Fibroblast of lung (primary cell): ENCODE measurements at places on chromosomes 5 and 9. TPM values are rescaled to one million over a fixed set of nuclear protein-coding genes. Genes with fewer than 3 reads are reported as not detected.

LOX gene
- total RNA-seq = 33.4 and 81.9 TPM in 2 replicates

SLC2A6 gene
- 5.6 and 9.1 TPM in 2 replicates for total RNA-seq

TAF11L5 gene
- total RNA-seq = not detected in 2 replicates

KIF20A gene
- 1.8 and 23.8 TPM in 2 replicates for total RNA-seq

DND1 gene
- total RNA-seq = under 0.01 and 0.33 TPM in 2 replicates

DNA sequence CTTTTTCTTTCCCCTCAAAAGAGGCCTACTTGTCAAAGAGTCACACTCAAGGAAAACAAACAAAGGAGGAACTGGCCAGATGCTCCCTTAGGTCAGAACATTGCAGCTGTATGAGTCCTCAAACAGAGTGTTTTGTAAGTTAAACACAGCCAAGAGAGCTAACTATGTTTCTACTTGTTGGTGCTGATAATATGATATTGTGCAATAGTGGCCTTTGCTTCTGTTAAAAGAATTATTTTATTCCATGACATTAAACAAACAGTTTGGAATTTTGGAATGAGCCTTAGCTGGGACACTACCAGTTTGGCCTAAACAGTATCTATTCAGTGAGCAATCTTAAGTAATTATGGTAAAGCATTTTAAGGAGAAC, 56.0 kb upstream of the TPD52L3 start:
- peak; percentile 88 for DNase-seq

- peak; percentile 91 for DNase-seq
Measured at GRCh38 chr5:143201589-143201988, 201.9 kb downstream of the NR3C1 start.

- no peak for DNase-seq
Measured at GRCh38 chr5:8062521-8062920, 193.6 kb downstream of the MTRR start.

GRCh38 chr5:43530648-43531047, 15.7 kb upstream of the C5orf34 start:
- DNase-seq = no peak

- DNase-seq = no peak
Measured at GRCh38 chr5:1892685-1893445, 10.1 kb upstream of the IRX4 start.

- no peak for DNase-seq
Measured at GRCh38 chr5:107937204-107937603, 266.5 kb upstream of the EFNA5 start.

DNA sequence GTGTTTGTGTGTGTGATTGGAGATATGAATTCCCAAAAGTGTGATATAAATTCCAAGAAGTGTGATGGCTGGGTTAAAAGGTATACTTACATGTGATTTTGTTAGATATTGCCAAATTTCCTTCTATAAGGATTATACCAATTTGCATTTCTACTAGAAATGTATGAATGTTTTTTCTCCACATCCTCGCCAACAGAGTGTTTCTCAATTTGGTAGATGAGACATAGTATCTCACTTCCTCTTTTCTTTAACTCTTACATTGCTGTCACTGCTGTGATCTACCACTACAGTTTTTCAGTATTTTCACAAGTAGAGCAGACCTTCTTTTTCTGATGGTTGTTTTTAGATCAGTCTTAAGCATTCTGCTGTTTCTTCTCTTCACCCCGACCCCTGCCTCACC, 111.3 kb downstream of the FER start:
- DNase-seq = peak; percentile 5

- DNase-seq = no peak
Measured at GRCh38 chr9:137900584-137901310, 23.2 kb downstream of the CACNA1B start.

DNA sequence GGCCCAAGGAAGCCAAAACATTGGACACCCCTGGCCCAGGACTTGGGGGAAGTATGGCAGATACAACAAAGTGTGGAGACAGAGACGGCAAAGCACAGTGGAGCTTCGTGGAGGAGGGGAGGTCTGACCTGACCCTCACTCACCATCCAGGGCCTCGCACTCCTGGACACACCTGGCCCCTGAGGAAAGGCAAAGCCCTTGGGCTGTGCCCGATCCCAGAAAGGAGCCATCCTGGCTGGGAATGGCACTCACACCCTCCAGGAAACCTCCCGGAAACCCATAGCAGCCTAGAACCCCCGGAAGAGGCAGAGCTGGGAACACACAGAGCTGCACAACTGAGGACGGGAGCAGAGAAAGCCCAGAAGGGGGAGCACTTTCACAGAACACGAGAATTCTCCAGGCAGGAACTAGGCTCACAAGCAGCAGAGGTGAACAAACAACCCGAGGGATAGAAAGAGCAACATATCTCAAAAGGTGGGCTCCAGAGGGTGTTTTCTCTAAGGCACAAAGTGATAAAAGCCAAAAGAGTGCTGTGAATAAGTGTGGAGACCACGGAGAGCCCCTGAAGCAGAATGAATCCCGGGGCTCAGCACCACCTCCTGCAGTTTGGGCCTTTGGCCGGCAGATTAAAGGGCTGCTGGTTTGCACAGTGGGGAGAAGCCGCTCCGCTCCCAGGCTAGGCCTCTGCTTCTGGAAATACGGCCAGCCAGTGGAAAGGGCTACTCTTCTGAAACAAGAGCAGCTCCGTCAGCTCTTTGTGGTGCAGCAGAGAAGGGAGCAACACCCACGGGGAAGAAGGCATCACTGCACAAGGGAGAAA, 108.2 kb downstream of the UBE2R2 start:
- DNase-seq = peak; percentile 41

DNA sequence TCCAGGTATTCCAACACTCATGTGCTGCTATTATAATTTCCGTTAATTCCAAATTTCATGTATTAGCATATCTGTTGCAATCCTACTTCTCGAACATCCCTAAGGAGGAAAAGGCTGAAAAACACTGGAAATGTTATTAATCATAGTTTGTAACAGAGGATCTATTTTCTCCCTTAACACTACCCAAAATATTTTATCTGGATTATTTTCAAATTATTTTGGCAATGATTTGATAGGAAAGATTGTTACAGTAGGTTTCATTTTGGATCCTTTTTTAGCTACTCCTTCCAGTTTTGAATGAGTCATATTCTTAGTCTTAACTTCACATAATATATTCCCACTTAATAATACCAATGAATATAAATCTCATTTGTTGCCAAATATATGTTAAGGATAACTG, 13.9 kb upstream of the NAA35 start:
- peak; percentile 5 for DNase-seq

GRCh38 chr5:55546947-55547346, 12.2 kb upstream of the PLPP1 start:
- no peak for DNase-seq

DNA sequence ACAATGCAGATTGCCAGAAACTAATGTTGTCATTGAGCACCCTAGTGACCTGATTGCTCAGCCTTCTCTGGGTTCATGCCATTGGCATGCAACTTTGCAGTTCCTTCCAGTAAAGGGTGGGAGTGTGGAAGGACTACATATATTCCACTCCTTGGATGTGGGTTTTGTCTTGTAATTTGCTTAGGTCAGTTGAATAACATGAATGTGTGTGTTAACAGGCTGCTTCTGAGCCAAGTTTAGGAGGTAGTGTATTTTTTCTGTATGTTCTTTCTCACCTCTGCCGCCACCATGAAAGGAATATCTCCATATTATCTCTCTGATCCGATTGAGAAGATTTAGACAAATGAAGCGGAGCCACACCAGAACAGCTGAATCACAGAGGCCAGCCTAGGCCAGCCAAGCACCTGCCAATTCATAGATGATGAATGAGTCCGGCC, 1929.6 kb upstream of the CDH6 start:
- DNase-seq = no peak

DNA sequence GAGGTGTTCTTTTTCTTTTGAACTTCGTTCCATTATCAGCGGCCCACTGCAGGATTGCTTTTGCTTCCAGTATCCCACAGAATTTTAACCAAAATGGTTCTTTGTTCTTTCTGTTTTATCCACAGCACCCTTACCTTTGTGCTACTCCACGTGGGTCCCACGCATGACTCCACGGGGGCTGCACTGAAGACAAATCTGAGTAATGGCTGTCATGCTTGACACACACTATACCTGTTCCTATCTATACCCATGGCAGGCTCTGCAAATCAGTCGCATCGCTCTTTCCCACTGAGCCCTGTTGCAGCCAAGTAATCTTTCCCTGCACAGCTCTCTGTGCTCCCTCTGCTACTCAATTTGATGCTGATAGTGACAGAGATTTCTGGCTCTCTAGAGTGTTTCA, 69.7 kb downstream of the NSG2 start:
- DNase-seq = no peak

DNA sequence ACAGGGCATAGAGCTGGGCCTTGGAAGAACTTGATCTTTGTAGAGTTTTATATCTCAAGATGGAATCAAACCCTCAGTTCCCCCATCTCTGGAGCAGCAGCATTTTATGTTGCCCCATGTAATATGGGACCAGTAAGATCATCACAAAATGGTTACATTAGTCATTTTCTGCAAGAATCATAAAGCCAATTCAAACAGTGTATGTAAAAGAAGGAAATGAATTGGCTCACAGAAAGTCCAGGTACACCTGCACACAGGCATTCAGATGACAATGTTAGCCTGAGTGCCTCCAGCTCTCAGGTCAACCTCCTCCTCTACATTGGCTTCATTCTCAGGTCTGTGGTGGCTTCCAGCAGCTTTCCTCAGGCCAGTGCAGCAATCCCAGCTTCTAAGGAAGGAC, 35.1 kb downstream of the CYFIP2 start:
- no peak for DNase-seq

DNA sequence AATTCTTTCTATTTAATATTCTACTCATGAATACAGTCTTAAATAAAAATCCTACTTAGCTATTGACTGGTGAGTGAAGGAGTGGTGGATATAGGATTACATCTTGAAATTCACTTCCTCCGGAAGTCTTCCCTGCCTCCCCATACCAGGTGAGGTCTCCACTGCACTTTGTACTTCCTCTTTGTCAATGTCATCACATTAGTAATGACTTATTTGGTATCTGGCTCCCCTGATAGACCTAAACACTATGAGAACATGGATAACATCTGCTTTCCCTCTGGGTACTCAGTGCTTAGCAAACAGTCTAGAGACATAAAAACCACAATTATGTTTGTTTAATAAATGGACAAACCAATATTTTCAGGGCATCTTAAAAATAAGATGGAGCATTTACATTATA, 532.1 kb downstream of the PDE4D start:
- no peak for DNase-seq

DNA sequence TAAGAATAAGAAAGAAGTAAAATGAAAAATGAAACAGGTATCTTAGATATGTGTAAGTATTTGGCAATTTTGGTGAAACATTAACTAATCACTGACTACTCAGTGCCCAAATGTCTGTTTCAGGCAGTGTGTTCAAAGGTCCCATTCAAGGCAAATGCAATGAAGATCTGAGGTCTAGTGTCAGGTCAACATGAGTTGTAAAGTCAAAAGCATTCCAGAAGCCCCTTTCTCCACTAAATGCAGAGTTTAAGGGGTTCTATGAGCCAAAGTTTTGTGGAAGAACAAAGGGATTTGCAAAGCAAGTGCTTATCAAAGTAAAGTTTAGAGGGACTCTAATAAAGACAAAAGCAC, 71.0 kb upstream of the GPBP1 start:
- DNase-seq = no peak

DNA sequence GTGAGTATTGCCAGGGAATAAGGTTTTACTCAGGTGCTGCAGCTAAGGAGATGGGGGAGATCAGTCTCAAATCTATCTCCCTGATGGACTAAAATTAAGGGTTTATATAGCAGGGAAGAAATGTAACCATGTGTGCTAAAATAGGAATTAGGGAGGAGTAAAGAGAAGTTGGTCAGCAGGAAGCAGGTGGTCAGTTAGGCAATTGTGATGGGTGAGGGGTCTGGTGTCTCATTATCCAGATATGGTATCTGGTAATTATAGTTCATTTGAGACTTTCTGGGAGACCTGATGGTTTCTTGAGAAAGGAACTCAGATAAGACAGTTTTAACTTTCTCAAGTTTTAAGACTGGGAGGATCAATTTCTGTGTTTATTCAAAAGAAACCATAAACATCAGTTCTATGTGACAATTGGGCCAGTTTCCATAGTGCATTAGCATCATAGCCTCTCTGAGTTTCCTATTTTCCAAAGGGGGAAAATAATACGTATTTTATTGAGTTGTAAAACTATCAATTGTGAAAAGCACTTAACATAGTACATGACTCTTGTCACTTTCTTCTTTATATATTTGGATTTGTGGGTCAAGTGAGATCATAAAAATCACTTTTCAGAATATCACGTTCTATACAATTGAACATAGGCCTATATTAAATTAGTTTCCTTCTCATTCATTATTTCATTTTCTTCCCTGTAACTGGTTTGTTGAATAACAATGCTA, 115.9 kb downstream of the ZSWIM6 start:
- no peak for DNase-seq

DNA sequence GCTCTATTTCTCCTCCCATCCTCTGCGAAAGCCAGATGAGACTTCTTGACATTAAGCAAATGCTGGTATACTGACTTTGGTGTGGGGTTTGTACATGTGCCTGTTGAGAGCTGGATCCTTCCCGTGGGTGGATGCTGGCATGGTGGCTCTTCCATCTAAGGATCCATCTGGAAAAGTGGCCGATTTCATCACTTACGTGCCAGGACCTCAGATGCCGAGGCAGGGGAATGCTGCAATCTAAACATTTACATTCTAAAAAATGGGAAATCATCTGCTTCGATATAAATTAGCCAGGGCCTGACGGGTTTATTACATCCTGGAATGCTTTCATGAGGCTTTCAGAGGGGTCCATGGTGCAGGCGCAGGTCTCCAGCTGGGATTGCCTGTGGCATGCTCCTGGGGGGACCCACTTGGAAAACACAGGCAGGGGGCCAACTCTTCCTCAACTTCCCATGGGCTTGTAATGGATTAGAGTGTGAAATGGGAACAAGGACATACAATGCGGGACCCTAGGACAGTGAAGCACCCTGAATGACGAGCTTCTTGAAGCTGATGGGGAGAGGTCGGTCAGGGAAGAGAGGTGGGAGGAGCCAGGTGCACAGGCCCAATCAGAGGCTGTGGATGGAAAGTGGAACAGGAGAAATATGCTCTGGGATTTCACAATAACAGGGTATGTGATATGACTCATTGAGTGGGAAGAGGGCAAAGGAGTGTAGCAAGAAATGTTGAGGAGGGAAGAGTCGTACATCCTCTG, 105.5 kb upstream of the PITX1 start:
- DNase-seq = peak; percentile 88

DNA sequence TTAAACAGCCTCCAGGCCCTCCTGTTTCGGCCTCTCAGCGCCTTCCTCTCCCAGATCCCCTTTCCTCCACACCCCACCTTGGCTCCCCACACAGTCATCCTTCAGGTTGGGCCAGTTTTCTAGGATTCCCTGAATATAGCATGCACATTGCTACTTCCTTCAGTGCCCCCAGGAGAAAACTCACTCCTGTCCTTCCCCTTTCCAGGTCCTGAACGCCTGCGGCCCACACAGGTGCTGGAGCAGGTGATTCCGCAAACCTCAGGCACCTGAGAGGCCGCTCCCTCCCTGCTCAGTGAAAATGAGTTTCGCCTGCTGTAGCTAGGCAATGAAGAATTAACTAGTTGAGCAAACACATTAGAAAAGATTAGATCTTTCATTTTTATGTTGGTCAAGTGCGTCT, 185.0 kb downstream of the MED10 start:
- no peak for DNase-seq
